Tibial nerve (tissue), 4 donors: ENCODE measurements at places on chromosomes 2 and 18.

GRCh38 chr18:55119434-55119833 lies 160.2 kb upstream of the CCDC68 start:
- no peak for DNase-seq

DNA sequence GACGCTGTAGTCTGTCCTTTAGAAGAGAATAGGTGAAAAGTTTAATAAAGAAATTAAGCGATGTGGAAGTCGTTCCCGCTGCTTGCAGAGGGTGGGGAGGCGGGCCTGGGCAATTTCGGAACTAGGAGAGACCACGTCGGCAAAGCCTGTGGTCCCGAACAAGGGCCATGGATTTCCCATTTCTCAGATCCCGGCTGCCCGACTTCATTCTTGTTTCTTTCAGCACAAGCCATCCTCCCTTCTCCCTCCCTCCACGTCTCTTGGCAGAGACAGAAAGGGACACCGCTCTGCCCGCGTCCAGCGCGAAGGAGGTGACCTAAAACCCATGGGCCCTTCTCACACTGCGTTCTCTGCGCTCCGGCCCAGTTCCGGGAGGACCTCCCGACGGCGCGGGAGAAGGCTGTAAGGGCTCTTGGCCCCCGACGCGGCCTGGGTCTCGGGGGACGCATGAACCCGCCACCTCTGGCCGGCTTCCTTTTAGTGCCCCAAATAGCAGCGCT lies 2.2 kb upstream of the BCL2L11 start:
- no peak for DNase-seq

DNA sequence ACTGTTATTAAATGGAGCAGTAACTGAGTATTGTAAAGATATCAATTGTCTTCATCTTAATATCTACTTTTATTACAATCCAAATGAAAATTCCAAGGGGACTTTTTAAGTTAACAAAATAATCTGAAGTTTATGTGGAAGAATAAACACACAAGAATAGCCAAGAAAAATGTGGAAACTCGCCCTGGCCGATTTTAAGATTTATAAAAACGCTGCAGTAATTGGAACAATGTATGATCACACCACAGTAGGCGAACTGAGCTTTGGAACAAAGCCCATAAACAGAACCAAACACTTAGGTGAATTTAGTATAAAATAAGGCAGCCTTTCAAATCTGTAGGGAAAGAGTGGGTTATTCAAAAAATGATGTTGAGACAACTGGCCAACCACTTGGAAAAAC lies 96.3 kb downstream of the ANTXR1 start:
- no peak for DNase-seq

DNA sequence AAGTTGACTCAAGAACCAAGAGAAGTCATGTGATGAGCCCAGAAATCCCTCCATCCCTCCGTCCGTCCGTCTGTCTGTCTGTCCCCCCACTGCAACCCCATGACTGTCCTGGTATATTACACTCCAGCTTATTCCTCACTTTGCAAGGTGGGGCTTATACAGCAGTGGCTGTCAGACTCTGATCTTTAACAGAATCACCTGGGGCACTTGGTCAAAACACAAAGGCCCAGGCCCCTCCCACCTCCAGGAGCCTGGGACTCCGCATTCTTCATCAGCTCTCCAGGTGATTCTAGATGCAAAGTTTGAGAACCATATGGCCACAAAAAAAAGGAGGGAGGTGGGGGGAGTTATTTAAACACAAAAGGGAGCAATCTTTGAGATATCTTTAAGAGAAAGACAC lies 61.4 kb downstream of the MYO5B start:
- DNase-seq, result no peak

DNA sequence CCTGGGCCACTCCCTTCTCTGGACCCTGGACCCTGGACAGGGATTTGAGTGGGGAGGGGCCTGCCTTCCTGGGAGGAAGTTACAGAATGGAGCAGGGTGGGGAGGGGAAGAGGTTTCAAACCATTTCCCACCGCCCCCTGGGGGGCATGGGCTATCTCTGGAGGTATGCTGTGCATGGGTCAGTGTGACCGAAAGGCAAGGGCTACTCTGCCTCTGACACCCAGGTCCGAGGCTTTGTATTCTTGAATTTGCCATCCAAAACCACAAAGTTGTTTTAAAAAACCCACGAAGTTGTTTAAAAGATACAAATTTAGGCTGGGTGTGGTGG lies 46.9 kb downstream of the GORASP2 start:
- no peak for DNase-seq

DNA sequence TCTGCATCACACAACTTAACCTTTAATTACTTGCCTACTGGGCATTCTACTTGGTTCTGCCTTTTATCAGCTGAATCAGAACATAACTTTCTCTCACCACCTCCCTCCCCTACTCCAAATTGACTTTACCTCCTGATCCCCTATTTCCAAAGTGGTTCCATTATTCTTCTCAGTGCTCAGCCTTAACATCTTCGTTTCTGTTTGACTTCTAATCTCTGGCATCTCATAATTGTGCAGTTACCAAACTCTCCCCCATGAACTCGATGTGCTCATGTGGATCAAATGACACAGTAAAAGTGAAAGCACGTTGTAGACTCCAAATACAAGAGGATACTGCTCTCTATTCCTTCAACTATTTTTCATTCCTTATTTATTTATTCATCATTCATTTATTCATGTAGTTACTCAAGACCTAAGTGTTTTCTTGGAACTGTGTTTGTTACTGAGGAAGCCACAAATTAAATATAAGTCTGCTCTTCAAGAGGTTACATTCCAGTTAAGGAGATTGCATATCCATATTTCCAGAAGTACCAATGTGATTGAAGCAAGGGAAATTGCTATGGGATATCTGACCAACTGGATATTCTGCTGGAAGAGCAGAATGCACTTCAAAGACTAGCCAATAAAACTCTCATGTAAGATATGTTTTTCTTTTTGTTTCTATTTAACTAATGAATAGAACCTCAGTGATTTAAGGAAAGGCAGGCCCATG lies 158.8 kb downstream of the TMEFF2 start:
- DNase-seq, result no peak

DNA sequence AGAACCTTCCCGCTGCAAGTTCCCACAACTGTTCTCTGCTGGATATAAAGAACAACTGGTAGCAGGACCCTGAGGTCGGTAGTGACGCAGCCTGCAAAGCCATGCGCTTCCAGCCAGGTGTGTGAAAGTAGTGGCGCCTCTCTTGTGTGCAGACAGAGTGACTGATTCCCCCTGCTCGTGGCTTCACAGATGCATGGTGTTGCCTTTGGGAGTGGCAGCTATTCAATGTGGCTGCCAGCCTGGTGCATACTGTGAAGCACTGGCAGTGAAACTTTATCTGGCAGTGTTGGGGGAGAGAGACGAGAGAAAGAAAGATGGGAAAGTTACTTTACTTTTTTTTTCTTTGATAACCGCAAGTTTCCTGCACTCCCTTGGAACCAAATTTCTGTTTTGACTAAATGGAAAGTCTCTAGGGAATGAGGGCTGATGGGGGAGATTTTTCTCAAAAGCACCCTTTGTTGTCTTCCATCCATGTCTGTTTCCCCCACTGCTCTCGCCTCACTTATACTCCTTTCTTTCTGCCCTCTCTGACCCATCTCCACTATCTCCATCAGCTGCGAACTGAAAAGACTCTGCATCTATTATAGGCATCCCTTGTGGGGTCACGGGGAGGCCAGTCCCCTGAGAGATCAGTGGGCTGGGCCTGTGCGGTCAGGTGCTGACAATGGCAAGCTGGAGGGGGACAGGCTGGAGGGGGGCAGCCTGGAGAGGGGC lies 90.0 kb upstream of the TNP1 start:
- DNase-seq, result no peak

GRCh38 chr2:73704285-73704684 lies 32.9 kb downstream of the TPRKB start:
- no peak for DNase-seq

DNA sequence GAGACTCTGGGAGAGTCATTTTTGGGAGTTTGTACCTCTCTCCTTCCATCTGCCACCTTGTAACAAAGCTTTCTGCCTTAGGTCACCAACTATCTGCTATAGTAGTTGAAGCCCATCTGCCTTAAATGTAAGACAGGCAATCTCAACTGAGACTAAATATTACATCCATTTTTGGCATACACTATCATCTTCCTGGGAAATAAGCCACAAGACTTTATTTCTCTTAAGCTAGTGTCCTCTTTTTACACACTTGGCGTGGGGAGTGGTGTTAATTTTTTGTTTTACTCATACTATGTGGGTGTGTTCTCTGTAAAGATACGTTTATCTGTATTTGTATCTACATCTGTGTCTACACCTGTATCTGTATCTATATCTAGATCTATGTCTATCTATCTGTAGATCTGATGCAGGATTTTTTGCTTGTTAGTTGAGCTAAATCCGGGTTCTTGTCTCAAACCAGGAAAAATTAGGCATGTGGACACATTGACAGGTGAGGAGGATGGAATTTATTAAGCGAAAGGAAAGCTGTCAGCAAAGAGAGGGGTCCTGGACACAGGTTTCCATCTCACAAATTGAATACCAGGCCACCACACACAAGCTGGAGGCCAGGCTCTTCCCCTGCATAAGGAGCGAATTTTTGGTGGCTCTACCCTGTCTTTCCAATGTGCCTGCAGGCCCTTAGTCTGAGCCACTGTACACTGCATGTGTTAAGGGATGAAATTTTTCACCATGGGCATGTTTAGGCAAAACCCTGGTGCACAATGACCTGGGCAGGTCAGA lies 64.8 kb upstream of the RND3 start:
- no peak for DNase-seq

DNA sequence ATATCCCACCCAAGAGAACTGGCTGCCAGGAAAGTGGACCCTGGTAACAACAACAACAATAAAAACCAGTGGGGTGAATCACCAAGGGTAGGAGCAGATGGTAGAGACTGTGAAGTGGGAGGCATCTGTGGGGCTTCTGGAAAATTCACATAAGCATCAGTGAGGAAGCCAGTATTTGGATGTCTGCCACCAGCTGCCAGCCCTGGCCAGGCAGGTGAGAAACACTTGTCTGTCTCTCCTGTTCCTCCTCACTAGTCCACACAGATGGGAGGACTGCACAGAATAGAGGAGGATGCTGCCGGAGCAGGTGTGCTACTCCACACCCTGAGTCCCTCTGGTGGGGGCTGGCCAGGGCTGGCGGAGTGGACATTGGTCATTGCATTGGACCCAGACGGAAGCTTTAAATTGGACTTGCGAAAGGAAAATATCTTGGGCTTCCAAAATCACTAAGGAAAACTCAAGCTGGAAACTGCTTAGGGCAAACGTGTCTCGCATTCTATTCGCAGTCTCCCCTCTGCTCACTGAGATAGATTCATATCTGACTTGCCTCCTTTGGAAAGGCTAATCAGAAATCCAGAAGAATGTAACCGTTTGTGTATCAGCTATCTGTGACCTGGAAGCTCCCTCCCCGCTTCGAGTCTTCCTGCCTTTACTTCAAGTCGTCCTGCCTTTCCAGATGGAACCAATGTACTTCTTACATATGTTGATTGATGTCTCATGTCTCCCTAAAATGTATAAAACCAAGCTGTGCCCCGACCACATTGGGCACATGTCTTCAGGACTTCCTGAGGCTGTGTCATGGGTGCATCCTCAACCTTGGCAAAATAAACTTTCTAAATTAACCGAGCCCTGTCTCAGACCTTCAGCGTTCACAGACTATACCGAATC lies 69.1 kb downstream of the NAB1 start:
- DNase-seq, result no peak

DNA sequence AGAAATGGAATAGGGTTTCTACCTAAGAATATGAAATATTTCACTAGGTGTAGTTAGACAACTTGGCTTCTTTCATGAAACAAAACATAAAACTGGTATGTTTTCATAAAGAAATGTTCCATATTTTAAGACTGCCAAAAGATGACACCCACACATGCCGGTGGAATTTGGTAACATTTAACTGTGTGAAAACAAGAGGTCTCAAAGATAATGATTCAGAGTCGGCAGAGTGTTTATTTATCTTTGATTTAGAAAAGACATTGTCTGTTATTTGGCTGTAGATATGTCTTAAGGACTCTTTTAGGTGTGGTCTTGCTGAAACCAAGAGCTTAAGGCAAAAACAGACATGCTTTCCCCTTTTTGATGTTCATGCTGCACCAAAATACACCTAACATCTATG lies 63.5 kb upstream of the FN1 start:
- DNase-seq, result no peak

GRCh38 chr2:124034265-124034664 lies 9.2 kb downstream of the CNTNAP5 start:
- DNase-seq, result no peak

DNA sequence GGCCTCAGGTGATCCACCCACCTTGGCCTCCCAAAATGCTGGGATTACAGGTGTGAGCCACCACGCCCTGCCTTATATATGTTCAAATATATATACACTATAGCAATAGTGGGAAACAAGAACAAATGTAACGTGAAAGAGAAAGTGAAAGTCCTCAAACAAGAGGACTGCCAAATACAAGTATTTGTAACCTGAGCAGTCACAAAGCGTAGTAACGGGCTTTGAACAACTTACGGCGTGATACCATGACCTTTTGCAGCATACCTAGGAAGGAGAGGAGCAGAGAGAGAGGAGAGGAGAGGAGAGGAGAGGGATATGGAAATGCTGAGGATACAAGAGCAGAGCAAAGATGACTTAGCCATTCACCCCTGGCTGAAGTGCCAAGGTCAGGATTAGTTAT lies 113.8 kb upstream of the RGPD4 start:
- no peak for DNase-seq

DNA sequence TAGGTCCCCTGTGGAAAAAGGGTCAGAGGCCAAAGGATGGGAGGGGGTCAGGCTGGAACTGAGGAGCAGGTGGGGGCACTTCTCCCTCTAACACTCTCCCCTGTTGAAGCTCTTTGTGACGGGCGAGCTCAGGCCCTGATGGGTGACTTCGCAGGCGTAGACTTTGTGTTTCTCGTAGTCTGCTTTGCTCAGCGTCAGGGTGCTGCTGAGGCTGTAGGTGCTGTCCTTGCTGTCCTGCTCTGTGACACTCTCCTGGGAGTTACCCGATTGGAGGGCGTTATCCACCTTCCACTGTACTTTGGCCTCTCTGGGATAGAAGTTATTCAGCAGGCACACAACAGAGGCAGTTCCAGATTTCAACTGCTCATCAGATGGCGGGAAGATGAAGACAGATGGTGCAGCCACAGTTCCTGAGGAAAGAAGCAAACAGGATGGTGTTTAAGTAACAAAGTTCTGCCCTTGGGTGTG lies 165.8 kb downstream of the RPIA start:
- no peak for DNase-seq

DNA sequence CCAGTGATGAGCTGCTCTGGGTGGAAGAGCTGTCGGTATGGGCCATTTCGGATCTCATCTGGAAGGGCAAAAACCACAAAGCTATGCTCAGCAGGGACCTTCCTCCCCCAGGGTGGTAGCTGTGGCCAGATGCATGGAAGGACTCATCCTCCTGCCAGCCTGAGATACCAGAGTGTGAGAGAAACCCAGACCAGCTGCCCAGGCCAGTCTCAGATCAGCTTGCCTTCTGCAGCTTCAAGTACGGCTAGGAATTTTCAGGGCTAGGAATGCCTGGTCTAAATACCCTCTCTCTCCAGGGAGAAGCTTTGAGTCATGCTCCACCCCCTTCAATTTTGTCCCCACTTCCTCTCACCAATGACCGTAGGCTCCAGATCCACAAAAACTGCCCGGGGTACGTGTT lies 1.4 kb upstream of the TUBA4B start:
- no peak for DNase-seq
